ENCODE measurements at places on chromosomes 5 and 9. TPM values are rescaled to one million over a fixed set of nuclear protein-coding genes. Genes with fewer than 3 reads are reported as not detected.
A peak's percentile ranks its signal among the peaks of the same experiment; 100 is the strongest.

Gene CCDC171
- total RNA-seq, result 1.9 TPM

GRCh38 chr5:68459093-68459809 lies 243.7 kb downstream of the PIK3R1 start:
- no peak for DNase-seq

Gene GALNT12
- total RNA-seq, result 13.8 TPM

- DNase-seq, result no peak
Measured at GRCh38 chr9:133566382-133566781, 31.9 kb downstream of the ADAMTSL2 start.

DNA sequence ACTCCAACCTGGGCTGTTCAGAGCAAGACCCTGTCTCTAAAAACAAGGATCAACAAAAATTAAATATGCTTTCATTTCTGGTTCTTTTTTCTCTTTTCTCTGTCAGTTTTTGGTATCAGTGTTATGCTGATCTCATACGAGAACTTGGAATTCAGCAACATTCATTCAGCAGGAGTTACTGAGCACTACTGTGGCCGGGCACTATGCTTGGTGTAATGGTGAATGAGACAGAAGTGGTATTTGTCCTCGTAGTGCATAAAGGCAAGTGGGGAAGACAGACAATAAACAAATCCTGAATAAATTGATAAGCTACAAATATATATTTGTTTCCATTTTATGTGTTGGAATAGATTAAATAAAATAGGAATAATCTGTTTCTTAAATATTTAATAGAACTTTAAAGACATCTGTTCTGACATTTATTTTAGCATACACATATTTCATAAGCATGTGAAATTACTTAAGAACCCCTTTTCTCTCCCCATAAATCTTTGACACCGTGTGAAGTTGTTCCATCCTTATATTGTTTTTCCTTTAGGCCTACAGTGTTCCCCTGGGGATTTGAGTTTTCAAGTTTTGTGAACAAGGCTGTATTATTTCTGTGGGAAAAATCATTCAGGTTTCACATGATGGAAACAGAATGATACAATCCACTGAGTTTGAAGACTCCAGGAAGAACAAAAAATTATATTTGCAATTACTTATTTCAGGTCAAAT lies 24.6 kb downstream of the UBAP1 start:
- no peak for DNase-seq

Gene RASGRF2
- total RNA-seq, result 39.3 TPM

DNA sequence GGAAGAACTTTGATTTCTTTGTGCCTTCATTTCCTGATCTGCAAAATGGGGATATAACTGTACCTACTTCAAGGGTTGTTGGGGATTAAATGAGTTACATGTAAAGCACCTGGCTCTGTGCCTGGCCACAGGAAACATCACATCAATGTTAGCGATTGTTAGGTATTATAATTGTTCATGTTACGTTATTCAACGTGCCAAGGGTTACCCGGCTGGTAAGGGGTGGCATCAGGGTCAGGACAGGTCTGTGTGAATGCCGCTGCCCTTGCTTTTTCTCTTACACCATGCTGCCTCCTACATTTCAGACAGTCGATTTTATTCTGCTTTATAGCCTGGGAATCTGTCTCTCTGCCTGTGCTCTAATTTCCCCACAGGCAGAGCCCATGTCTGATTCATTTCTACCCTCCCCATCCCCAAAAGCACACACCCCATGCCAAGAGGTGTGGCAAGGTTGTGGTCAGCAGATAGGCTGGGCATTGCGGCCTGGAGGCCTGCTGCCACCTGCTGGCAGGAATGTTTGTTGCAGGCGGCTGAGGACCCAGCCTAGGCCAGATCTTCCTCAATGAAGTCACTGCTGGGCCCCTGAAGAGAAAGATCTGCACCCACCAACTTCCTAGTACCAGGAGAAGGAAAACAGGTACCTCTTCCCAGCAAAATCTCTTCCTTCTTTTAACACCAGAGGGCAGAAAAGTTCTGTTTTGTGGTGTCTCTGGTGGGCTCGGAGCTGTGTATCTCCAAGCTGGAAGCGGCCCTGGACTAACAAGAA lies 5.3 kb downstream of the ANKS6 start:
- DNase-seq, result peak; percentile 40

Gene C7
- total RNA-seq, result not detected

DNA sequence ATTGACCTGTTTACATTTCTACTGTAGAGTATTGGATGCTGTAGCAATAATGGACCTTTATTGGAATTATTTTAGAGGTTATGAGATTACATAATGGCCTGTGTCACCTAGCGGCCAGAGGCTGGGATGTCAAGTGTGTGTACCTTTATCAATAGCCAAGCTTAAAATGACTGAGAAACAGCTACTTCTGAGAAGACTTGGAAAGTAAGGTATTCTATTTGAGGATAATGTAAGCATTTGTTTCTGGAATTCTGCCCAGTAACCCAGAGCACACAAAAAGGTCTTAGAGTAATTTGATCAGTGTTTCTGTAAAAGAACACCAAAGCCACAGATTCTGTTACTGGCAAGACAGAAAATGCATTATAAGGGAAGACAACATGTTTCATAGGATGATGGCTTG lies 116.8 kb downstream of the MACIR start:
- no peak for DNase-seq

GRCh38 chr9:135147474-135147805 lies 60.0 kb downstream of the OLFM1 start:
- no peak for DNase-seq

DNA sequence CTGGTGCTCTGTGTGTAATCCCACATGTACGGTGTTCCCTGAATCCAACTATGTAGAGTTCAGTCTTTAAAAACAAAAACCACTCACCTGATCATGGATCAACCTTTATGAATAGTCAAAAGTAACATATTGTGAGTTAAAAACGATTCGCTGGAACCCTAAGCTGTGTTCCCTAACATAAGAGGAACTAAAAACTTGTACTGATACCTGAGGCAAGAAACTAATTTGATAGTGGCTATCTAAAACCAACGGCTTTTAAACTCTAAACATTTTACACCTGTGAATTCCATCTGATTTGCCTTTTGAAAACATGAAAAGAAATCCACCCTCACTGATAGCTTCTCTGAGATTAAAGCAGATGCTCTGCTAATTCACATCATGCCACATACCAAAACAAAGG lies 101.5 kb downstream of the DEPDC1B start:
- DNase-seq, result no peak

Gene ACTBL2
- total RNA-seq, result not detected

Gene IFNA21
- total RNA-seq, result not detected

Gene HSPB3
- total RNA-seq, result not detected

DNA sequence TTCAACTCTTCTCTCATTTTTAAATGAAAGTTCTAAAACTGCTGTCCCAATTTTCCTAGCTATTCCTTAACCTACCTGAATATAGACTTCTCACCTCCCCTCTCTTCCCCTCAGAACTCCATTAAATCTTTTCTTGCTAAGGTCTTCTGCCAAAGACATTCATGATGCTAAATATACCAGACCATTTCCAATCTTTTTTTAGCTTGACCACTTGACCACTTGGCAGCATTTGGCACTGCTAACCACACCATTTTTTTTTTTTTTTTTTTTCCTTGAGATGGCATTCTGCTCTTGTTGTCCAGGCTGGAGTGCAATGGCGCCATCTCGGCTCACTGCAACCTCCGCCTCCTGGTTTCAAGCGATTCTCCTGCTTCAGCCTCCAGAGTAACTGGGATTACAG lies 3.6 kb upstream of the ZNF131 start:
- DNase-seq, result no peak

DNA sequence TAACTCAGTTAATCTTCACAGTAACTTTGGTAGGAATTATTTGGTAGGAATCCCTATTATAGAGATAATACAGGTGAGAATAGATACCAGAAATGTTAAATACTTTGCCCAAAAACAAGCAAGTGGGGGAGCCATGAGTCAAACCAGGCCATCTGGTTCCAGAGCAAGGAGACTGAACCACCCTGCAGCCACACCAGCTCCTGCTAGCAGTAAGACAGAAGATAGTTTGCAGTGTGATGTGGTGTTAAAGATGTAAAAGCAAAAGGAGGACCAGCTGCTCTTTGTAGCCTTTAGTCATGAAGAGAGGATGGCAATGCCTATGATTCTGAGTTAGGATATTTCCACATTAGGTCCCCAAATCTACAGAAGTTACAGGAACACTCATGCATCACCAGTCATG lies 101.4 kb downstream of the PRKACG start:
- DNase-seq, result no peak

Gene SH3GL2
- not detected for total RNA-seq

GRCh38 chr9:90894986-90895687 lies 93.5 kb downstream of the SYK start:
- no peak for DNase-seq

Gene KLHL3
- 22.0 TPM for total RNA-seq

Gene SLC6A3
- total RNA-seq, result not detected

Gene FOXD4L6
- total RNA-seq, result not detected

DNA sequence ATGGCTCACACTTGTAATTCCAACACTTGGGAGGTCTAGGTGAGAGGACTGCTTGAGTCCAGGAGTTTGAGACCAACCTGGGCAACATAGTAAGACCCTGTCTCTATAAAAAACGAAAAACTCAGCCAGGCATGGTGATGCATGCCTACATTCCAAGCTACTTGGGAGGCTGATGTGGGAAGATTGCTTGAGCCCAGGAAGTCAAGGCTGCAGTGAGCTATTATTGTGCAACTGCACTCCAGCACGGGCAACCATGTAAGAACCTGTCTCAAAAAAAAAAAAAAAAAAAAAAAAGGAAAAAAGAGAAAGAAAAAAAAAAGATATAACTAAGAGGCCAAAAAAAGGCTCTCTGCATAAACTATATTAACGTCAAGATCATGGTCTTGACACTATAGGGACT lies 27.3 kb downstream of the GIN1 start:
- no peak for DNase-seq
